ENCODE measurements at places on chromosomes 6 and 20.

DNA sequence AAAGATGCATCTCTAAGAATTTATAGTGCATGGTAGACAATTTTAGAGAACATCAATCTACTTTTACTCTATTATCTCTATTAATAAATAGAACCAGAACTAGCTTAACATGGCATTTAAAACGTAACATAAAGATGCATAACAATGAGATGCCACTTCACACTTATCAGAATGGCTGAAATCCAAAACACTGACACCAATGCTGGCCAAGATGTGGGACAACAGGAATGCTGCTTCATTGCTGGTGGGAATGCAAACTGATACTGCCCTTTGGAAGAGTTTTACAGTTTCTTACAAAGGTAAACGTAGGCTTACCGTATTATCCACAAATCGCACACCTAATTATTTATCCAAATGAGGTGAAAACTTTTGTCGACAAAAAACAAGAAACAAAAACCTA lies 95.2 kb downstream of the SESN1 start:
- no peak for DNase-seq

DNA sequence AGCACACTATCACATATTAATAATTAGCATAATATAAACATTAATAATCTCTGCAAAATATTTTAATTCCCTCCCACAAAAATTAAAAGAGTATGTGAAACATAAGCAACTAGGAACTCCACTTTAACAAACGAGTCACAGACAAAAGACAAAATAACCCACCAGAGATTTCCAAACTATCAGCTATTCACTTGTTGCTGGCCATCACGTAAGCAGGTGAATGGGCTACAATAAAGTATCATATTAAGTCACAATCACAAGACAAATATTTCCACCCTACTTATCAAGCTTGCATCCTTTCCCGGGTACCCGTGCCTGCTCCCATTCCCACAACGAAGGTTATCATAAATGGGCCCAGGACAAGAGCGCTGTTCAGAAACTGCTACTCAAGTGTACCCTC lies 2.5 kb downstream of the HDAC2 start:
- no peak for DNase-seq

DNA sequence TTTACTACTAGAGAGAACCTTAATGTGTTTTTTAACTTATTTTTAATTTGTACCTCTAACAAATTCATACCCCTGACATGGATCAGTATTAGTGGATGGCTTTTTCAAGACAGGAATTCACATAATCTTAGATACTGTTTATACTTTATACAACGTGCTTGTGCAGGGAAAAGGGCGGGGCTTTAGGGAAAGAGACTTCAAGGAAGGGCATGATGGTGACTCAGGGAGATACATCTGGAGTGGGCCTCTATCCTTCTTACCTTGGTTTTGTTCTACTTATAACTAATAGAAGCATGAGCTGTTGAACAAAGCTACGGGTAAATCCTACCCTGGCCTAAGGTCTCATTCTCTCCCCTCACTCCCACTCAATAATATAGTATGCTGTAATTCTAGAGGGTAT lies 160.8 kb downstream of the C6orf58 start:
- no peak for DNase-seq

DNA sequence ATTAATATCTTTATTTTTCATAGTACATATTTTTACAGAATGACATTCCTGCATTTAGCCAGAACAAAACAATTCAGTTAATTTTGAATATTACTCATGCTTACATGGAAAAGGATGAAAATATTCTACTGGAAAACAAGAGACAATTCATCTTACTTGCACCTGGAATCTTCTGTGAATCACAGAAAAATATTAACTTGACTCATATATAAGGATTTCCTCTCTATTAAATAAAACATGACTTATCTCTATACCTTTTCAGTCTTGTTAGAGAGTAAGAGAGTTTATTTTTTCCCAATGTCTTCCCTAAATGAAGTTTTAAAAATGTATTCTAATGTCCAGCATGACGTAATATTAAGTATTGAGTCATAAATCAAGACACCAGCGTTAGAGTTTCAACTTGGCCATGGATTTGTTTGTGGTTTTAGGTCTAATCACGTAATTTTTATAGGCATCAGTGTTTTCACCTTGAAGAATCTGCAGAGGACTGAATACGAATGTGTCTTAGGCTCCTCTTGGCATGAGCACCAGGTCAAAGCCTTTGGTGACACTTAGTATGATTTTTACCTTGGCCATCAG lies 445.1 kb upstream of the JAG1 start:
- DNase-seq: no peak

DNA sequence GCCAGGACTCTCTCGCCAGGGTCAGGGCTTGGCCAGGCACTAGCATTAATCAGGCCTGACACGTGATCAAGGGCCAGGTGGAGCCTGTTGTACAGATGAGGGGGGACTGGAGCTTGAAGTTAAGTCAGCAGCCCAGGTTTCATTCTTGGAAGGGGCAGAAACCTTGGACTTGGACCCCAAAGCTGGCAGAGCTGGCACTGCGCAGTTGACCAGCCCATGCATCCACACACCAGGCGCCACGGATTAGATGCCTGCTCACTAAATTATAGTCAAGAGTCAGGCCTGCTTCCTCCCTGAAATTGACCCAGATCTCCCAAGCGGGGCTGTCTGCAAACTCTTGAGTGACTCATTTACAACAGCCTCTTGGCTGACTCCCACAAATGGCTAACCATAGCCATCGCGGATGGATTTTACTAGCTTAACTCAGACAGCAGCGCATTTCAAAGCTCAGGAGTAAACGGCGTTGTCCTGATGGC lies 4.1 kb upstream of the TAF4 start:
- DNase-seq: no peak

GRCh38 chr6:108175592-108176279 lies 9.9 kb downstream of the NR2E1 start:
- no peak for DNase-seq

DNA sequence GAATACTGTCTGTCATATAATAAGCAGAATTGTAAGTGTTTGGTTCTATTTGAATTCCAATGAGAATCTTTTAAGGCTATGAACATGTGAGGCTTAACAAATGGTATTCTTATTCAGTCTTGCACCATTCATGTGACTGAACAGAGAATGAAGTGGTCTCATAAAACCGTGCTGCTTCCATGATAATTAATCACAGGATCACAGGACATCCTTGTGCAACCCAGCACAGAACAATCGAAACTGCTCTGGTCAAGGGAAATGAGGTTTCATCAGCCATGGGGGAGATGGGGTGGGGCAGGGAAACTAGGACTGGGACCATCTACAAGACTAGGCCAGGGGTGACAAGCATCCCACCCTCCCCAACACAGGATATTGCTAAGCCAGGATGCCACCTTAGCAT lies 6.0 kb downstream of the PPIL6 start:
- no peak for DNase-seq

DNA sequence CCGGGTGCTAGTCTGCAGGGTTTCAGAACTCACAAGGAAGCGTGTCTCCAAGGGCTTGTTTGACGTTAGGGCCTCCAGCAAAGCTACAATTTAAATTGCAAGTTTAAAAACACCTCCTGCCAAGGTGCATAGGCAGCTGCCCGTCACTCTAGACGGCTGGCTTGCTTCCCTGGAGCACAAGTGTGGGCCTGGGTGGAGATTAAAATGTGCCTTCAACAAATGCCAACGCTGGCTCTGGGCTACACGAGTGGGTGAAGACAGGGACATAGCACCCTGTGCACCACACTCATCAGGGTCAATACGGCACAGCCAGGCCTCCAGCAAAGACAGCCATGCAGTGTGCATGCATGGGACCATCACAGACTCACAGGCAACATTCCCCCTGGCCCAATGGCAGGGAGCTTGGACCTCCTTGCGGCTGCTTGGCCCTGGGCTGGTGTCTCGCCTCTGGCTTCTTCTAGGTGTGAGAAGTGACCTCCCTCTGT lies 48.4 kb upstream of the FRMD1 start:
- DNase-seq: no peak

- DNase-seq: no peak
Observed at GRCh38 chr20:54350415-54350814, 125.0 kb upstream of the DOK5 start.

- DNase-seq: no peak
Observed at GRCh38 chr20:61861054-61861841, 204.4 kb downstream of the TAF4 start.

GRCh38 chr6:11298651-11299420 lies 66.4 kb upstream of the NEDD9 start:
- DNase-seq: no peak

DNA sequence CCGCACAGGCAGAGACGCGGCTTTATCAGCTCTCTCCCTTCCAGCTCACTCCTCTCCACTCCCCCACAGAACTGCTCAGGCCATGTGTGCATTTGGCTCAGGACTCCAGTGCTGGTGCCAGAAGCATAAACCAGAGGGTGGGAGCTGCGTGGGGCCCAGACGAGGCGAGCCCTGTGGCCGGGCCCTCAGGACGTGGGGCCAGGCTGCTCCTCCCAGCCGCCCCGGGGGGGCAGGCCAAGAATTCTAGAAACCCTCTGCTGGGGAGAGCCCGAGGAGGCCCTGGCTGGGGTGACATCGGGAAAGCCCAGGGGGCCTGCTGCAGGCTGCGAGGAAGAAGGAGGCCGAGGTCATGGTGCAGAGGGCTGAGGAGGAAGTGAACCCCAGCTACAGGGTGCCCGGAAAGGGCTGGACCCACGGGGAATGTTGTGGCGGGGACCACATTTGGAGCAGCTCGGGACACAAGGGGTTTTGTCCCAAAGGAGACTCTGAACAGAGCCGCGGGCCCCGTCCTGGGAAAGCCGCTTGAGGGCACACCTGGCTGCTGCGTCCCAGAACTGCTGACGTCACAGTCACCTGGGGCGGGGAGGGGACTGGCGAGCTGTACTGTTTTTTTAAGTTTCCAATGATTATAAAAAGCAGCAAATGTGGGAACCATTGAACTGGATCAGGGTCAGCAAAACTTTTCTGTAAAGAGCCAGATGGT lies 107.1 kb downstream of the BANF2 start:
- no peak for DNase-seq

DNA sequence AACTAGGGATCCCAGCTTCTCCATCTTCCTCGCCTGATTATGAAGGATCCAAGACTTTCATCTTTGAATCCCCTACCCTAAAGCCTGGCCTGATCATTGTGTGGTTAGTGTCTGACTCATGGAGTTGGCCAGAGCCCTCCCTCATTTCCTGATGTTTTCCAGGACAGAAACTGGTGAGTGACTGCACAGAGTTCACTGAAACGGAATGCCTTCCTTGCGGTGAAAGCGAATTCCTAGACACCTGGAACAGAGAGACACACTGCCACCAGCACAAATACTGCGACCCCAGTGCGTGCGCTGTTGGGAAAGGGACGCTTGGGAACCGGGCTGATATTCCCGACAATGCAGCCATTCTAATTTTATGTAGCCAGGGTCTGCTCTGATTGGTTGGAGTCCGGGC lies 4.0 kb downstream of the CD40 start:
- no peak for DNase-seq

DNA sequence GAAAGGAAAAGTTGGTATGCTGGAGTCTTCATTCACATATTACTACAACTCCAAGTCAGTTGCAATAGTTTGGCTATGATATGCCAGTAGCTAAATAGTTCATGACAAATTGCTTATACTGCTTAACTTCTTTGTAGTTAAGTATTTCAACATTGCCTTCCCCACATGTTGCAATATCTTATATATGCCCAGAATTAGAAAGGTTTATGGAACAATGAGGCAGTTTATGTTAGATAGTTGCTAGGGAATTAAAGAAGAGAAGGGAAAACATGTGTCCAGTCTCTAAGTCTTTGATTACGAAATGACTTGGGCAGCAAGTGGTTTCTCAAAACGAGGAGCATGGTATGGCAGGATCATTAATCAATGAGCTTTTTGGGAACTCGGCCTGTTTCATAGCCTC lies 145.8 kb downstream of the PLCB4 start:
- DNase-seq: no peak

GRCh38 chr6:150622941-150623874 lies 23.5 kb downstream of the PLEKHG1 start:
- no peak for DNase-seq

GRCh38 chr20:7571101-7571500 lies 369.2 kb downstream of the HAO1 start:
- DNase-seq: no peak

- no peak for DNase-seq
Observed at GRCh38 chr20:45445805-45446562, 23.6 kb upstream of the WFDC2 start.

- DNase-seq: no peak
Observed at GRCh38 chr6:7636151-7636550, 46.2 kb downstream of the SNRNP48 start.

GRCh38 chr6:117481926-117482239 lies 591 bp upstream of the DCBLD1 start:
- DNase-seq: no peak

GRCh38 chr6:137095651-137096238 lies 51.0 kb upstream of the IL20RA start:
- no peak for DNase-seq

DNA sequence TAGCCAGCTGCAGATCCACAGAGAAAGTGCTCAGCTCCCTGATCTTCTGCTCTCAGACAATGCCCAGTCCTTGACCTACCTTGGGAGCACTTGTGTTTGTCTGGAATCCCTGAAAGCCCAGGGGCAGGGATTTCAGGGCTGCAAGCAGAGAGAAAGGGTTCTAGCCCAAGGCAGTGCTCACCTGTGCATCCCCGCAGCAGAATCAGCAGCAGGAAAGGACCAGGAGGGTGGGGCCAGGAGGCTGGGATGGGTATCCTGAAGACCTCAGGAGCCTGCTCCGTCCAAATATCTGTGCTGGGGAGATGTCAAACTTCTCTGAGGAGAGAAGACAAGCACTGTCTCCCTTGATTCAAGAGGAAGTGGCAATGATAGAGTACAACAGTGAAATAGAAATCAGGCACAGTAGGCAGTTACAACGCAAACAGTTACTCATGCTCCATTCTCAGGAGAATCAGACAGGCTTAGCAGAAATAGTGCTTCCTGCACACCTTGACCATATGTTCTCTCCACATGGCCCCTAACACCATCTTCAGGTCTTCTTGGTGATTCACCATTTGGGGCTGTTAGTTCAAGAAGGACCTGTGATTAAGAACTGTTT lies 28.7 kb upstream of the SIRPG start:
- DNase-seq: no peak

DNA sequence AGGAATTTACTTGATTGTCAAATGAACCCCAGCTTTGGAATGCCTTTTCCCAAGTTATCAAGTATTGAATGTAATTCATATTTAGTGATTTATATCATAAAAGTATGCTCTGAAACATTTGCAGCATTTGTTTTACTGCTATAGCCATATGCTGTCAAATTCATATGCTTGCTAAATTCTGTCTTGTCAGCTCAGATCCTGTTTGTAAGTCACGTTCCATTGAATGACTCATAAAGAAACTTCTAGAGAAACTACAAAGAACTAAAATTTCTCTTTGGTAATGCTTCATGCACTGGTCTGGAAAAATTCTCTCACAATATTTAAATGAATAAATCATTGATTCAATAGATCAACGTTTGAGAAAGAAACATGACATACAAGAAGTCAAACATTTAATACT lies 445.9 kb downstream of the PHF3 start:
- no peak for DNase-seq

GRCh38 chr20:61288331-61288784 lies 36.3 kb downstream of the CDH4 start:
- DNase-seq: no peak

- DNase-seq: no peak
Observed at GRCh38 chr6:63788569-63788968, 153.0 kb downstream of the PHF3 start.

GRCh38 chr20:45266977-45267376 lies 12.6 kb upstream of the SLPI start:
- DNase-seq: no peak

Measured in stimulated activated CD8-positive, alpha-beta memory T cell treated with anti-CD3 and anti-CD28 coated beads, Interleukin-4, amount 100 ng/mL, for 1 hour (primary cell).